ENCODE measurements at places on chromosomes 16 and 17.

DNA sequence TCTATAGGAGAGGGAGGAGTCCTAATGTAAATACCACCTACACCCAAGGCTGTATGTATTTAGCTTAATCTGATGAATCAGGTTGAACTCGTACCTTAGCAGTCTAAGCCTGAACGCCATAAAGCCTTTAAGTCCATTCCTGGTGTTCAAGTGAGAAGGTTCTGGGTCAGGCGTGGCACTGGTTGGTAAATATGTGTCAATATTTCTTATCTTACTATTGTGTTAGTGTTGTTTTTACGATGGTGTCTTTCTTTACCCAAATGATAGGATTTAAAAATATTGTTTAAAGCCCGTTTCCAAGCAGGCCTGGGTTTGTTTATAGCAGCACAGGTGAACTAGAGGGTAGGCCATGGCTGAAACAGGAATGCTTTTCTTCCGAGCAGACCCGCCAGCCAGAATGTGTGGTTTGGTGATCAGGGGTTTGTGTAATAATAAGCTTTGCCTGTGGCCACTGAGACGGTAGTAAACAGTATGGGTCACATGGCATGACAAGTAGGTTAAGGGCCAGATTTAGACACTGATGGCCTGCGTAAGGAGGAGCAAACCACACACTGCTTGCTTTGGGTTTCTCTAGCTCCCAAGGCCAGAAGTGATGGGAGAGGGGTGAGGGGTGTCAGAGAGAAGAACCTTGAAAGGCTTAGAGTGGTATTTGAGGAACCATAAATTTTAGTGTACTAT lies 3.3 kb downstream of the TMEM94 start:
- peaks cover 21% of the 10 kb centered on the region for H3K4me1 ChIP-seq
- no peaks in the 10 kb centered on the region for H3K36me3 ChIP-seq
- H3K27me3 ChIP-seq, result no peaks in the 10 kb centered on the region

- H3K27ac ChIP-seq, result no peak overlapping the region
- no peak for DNase-seq
- peaks cover 19% of the 10 kb centered on the region for H3K4me1 ChIP-seq
- peaks cover 62% of the 10 kb centered on the region for H3K36me3 ChIP-seq
- no peaks in the 10 kb centered on the region for H3K27me3 ChIP-seq
Observed at GRCh38 chr17:8141045-8141444, 11.2 kb downstream of the PER1 start.

GRCh38 chr16:81616321-81617020 lies 162.6 kb upstream of the PLCG2 start:
- peaks cover 45% of the 10 kb centered on the region for H3K4me1 ChIP-seq
- H3K4me3 ChIP-seq, result no peak overlapping the region
- peak overlapping the region; percentile 21 for H3K27ac ChIP-seq
- peak; percentile 67 for DNase-seq

GRCh38 chr17:39209317-39210092 lies 9.4 kb downstream of the RPL19 start:
- peaks cover 8% of the 10 kb centered on the region for H3K36me3 ChIP-seq
- peaks cover 24% of the 10 kb centered on the region for H3K27me3 ChIP-seq
- H3K4me1 ChIP-seq, result peaks cover 35% of the 10 kb centered on the region
- DNase-seq, result peak; percentile 80
- peak overlapping the region; percentile 37 for H3K4me3 ChIP-seq

GRCh38 chr17:51711581-51711980 lies 446.9 kb downstream of the CA10 start:
- H3K27me3 ChIP-seq, result peaks cover 7% of the 10 kb centered on the region
- H3K36me3 ChIP-seq, result no peaks in the 10 kb centered on the region
- no peak overlapping the region for H3K4me3 ChIP-seq
- H3K27ac ChIP-seq, result no peak overlapping the region
- no peak for DNase-seq
- H3K4me1 ChIP-seq, result peaks cover 6% of the 10 kb centered on the region
